ENCODE measurements at places on chromosomes 6 and 20.

DNA sequence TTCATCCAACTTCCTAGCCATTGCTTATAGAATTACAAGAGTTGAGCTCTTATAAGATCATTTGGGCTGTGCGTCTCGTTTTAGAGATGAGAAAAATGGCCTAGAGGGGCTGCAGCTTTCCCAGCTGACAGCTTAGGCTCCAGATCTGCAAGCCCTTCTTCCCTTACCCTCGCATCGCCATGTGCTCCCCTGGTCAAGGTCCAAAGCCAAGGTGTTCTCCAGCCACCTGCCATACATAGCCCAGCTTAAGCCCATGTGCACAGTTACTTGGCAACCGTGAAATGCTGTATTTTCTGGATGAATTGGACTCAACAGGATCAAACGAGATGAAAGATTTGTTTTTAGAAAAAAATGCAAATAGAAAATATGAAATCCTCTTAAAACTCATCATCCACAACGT is 7.9 kb downstream of the MAP3K4 start:
- no peak for DNase-seq

DNA sequence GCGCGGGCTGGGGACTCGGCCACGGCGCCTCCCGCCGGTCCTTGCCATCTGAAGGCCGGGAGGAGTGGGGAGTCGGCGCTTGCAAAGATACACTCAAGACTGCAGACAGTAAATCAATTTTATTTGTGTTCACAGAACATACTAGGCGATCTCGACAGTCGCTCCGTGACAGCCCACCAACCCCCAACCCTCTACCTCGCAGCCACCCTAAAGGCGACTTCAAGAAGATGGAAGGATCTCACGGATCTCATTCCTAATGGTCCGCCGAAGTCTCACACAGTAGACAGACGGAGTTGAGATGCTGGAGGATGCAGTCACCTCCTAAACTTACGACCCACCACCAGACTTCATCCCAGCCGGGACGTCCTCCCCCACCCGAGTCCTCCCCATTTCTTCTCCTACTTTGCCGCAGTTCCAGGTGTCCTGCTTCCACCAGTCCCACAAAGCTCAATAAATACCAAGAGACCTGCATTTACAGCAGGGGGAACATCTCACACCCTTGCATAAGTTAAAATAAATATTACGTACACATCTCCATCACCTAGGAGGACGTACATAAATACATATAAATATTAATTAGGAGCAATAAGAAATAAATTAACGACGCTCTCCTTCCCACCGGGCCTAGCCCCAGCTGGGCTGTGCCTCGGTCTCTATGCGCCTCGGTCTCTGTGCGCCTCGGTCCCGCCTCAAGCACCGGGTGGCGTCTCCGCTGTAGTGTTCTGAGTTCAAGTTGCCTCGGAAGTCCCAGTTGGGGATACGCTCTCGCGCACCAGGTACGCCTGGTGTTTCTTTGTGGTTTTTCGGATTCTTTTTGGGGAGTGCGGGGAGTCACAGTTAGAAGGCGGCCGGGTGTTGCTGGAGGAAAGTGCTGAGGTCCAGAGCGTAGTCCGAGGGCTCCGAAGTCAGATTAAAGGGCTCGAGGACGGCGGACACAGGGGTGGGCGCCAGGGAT is 889 bp upstream of the FLOT1 start:
- no peak for DNase-seq

DNA sequence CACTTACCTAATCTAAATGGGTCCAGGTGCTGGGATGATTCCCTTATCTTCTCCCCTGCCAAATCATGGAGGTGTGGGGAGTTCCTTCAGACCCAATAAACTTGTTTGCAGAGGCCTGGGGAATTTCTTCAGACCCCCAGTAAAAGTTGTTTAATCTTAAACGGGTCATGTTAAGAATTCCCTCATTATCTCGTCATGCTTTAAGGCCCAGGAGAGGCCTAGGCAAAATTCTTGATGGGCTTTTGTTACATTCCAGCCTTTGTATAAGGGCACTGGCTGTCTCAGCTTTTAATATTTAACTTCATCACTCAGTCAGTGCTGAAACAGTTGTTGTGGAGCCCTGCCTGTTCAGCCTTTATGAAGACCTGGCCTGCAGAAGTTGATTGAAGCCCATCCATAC is 11.0 kb upstream of the SLC35B3 start:
- DNase-seq, result no peak

GRCh38 chr6:72954716-72955115 is 270.6 kb downstream of the KHDC1L start:
- DNase-seq, result no peak

DNA sequence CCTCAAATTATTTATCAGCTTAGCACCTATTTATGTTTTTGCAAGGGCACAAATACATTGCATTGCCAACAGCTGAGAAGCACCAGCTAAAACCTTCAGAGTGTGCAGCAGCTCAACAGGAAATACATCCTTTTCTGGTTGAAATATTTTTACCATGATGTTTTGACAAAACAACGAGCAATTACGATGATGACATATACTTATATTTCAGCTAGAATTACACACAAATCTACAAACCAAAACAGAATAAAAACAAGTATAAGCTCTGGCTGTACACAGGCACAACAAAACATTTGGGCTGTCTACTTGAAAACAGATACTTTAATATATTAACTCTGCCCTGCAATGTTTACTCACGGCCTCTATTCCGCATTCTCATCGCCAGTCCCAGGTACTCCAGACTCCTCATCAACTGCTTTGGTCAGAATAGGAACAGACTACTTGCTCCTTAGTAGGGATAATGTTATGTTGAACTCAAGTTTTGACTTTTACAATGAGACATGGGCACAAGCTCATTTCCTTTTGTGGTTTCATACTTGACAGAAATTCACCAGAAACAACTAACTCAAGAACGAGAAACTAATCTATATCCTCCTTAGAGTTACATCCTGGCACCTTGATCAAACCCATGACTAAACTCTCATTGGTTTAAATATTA is 377.6 kb downstream of the ESR1 start:
- DNase-seq, result no peak

GRCh38 chr6:148367411-148368024 is 24.9 kb downstream of the SASH1 start:
- DNase-seq, result no peak

DNA sequence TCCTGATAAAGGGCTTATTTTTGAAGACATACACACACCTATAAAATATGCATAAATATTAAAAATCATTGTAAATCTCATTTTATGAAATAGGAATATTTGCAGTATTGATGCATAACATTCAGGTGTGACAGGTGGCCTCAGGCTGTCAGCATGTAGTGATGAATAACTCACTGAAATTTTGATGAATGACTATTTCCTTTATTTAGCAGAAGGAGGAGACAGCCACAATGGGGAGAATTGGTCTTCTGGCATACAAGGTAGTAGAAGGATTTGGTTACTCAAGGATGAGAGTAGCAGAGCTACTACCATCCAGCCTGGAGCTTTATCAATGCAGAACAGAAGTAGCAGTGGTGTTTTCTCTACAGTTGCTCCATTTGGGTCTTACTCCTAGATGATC is 47.2 kb downstream of the RGS17 start:
- no peak for DNase-seq

DNA sequence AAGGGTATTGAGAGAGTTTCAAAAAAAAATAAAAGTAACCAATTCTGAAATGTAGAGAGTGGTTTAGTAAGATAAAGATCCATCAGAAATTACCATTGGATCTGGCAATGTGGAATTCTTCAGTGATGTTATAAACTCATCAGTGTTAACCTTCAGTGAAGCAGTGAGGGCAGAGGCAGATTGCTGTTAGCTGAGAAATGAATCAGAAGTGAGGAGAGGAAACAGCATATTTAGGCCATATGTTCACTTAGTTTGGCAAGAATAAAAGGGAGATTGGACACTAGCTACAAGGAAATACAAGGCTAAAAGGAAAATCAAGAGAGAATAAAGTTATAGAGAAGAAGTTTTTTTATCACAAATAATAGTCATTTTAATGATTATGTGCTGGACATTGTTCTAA is 9.6 kb downstream of the KCNQ5 start:
- no peak for DNase-seq

DNA sequence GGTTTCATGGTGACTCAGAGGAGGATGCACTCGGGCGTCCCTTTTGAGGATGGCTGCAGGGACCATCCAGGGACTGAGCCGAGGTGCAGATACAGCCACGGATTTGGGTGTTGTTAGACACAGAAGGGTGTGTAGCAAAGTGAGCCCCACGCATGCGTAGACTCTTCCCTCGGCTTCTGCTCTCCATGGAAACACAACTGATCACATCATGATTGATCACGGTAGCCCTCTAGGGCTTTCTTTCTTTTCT is 606 bp upstream of the ULBP1 start:
- DNase-seq, result no peak

DNA sequence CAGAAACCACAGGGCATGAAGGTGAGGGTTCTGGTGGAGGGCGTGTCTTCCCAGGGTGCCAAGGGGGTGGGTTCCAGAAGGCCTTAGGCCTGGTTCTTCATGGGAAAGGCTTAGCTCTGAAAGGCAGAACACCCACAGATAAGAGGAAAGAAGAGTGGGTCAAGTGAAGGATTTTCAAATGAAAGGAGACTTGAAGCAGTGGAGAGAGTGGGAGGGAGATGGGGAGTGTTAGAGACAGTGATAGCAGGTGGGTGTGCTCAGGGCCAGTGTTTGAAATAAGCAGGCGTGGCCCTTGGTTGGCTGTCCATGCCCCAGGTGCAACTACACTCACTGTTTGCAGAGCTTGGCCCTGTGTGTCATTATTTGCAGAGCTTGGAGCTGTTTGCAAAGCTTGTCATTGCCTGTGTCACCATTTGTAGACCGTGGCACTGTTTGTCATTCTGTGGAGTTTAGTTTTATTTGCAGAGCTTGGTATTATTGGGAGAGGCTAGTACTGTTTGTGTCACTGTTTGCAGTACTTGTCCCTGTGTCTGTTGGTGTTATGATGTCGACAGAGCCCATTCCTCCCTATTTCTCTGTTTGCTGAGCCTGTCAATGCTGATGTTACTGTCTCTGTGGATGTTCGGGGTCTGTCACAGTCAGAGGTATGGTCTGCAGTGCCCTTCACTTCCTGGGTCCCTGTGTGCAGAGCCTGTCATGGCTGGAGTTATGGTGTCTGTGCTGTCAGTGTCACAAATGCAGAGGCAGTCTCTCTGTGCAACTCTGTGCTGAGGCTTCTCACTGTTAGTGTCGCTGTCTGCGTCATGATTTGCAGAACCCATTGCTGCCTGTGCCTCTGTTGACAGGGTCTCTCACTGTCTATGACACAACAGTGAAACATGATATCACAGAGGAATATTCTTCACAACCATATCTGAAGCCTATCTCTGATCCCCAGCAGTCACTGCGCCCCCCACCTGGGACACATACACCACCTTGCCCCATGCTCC is 127.7 kb upstream of the LRFN2 start:
- DNase-seq, result no peak

- DNase-seq, result no peak
Measured at GRCh38 chr20:3751675-3752385, 15.7 kb downstream of the ADISSP start.

GRCh38 chr6:129253727-129254126 is 370.8 kb downstream of the LAMA2 start:
- no peak for DNase-seq

DNA sequence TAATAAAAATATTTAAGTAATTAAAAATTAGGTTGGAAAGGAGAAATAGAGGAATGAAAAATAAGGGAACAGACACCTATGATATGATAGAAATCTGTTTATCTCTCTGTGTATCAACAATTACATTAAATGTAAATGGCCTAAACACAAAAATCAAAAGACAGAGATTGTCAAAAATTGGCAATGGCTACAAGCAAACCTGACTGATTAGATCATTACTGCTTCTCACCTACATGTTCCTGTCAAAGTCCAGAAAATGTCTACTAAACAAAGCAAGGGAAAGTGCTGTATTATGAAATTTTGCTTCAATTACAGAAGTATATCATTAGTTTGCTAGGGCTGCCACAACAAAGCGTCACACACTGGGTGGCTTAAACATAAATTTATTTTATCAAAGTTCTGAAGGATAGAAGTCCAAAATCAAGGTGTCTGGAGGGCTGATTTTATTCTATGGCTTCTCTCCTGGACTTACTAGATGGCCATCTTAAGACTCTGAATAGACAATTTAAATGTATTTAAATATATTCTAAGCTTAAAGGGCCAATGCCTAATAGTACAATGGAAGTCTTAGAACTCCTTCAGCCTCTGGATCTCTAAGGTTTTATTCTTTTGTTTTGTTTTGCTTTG is 6.3 kb downstream of the ME1 start:
- DNase-seq, result no peak

- DNase-seq, result no peak
Measured at GRCh38 chr6:107495196-107495643, 5.3 kb downstream of the SOBP start.

DNA sequence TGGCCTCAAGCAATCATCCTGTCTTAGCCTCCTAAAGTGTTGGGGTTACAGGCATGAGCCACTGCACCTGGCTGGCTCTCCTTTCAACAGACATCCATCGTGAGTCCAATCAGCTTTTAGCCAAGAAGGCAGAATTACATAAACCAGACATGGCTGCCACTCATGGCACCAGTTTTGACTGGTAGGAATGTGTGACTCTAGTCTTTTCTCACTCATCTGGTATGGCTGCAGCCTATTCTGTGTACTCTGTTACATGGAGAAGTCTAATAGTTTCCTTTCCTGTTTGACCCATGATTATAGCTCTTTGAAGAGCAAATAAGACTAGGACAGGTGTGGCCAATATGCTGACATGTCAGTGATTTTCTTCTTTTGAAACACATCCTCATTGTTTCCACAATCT is 27.0 kb upstream of the RNF144B start:
- DNase-seq, result no peak

- DNase-seq, result peak; percentile 28
Measured at GRCh38 chr20:13458860-13459451, 179.8 kb downstream of the TASP1 start.

DNA sequence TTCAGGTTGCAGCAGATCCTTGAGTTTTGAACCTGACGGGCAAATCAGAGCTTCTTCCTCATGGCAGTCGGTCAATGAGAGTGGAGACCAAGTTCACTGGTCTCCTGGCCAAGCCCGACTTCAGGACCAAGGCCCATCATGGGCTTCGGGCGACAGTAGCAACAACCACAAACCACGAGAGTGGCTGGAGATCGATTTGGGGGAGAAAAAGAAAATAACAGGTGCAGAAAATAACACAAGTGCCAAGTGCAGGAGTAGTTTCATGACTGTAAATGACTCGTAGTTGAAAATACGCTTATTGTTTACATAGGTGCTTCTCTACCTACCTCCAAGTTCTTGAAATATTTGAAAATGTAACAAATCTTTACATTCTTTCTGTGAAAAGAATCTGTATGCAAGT is 56.1 kb downstream of the DCBLD1 start:
- DNase-seq, result no peak

DNA sequence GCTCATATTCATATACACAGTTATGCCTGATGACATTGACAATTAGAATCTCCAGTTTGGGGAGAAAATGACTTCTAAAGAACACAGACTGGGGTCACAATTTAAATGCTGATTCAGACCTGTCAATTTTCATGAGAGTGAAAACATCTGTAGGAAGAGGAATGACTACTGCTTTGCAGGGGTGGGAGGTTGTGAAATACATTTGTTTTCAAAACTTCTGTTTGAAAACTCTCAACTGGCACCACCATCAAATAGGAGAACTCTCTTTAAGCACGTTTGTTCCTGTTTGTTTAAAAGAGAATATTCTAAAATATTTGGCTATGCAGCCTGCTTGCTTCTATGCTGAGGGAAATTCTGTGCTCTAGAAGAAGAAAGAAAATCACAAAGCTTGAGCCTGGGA is 50.8 kb upstream of the ADGRF5 start:
- DNase-seq, result no peak
